ENCODE measurements at places on chromosomes 2 and 18.

- DNase-seq, result no peak
Observed at GRCh38 chr18:64253222-64253621, 104.3 kb upstream of the LINC00305 start.

GRCh38 chr2:6958616-6959235 is 41.5 kb downstream of the RNF144A start:
- DNase-seq, result no peak

GRCh38 chr2:157046396-157046795 is 211.1 kb upstream of the GALNT5 start:
- DNase-seq, result no peak

GRCh38 chr2:29579495-29580169 is 341.8 kb downstream of the ALK start:
- DNase-seq, result no peak

DNA sequence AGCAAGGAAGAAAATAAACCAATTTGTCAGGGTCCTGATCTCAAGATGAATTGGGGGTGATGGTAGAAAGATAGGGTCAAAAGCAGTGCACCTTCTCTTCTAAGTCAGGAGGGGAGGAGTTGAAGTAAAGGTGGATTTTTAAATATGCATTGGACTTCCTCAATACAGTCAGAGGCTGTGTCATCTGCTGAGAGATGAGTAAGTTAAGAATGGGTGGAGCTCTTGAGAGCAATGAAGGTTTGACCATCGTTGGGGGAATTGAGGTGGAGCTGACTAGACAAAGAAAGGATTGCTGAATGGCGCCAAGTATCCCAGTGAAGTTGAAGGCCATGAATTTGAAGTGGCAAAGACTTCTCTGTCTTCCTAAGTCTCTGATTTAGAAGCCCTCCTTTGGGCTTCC is 18.4 kb upstream of the CPO start:
- no peak for DNase-seq

DNA sequence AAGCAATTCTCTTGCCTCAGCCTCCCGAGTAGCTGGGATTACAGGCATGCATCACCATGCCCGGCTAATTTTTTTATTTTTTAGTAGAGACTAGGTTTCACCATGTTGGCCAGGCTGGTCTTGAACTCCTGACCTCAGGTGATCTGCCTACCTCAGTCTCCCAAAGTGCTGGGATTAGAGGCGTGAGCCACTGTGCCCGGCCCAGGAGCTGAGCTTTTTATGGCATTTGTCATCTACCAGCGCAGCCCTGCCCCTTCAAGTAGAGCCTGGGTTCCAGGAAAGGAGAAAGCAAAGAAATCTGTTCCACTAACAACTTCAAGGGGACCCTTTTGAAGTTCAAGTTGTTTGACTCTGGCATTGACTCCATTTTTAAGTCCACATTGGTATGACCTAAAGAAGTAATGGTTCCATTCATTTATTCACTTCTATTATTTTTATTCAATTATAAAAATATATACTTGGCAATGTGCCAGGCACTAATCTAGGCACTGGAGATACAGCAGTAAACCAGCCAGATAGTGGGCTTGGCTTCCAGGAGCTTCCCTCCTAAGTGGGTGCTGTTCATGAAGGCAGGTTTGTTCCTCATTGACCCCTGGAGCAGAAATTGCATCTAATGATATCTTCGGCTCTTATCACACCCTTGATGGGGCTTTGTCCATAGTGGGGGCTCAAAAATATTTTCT is 8.0 kb upstream of the SFTPB start:
- no peak for DNase-seq

GRCh38 chr2:138621139-138621538 is 119.6 kb downstream of the SPOPL start:
- no peak for DNase-seq

DNA sequence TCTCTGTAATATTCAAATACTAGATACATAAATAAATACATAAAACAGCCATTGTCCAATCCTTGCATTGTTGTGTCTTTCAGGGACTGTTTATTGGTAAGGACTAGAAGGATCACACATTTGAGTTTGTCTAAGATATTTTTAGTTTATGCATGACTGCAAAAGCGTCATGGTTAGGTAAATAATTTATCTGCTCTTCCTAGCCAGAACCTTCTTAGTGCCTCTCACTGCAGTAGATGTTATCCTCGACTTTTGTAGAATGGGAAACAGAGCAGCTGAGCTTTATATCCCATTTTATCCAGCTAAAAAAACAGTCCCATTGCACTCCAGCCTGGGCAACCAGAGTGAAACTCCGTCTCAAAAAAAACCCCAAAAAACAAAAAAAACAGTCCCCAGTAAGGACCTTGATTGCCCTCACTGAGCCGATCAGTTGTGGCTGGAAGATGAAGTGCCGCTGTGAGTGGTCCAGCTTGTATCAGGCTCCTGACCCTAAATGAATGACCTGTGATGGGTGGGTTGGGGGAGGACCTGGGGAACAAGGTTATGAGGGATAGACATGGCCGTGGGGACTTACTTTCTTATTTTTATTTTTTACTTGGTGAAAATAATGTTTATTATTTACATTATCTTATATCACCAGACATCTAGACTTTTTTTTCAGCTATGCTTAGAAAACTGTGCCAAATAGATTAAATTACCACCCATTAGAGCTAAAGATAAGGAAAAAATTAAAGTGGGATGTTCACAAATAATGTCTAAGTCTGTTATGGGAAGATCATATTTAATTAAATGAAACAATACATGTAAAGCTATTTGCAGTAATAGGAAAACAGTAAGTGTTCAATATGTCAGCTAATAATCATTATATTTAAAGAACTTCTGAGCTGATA is 10.9 kb upstream of the ADAM23 start:
- DNase-seq, result no peak

- DNase-seq, result no peak
Observed at GRCh38 chr2:42214669-42215068, 45.5 kb downstream of the EML4 start.

DNA sequence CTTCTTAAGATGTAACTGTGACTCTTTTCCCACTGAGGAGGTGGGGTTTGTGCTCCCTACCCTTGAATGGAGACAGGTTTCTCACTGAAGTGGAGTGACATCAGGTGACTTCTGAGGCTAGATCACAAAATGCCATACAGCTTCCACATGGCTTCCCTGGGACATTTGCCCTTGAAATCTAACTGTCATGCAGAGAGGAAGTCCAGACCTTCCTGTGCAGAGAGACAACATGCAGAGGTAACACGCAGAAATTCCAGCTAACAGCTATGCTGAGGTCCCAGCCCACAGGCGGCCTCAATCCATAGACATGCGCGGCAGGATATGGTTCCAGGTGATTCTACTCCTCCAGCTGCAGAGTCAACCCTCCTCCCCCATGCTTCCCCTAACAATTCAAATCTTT is 119.0 kb downstream of the TRIB2 start:
- DNase-seq, result no peak

DNA sequence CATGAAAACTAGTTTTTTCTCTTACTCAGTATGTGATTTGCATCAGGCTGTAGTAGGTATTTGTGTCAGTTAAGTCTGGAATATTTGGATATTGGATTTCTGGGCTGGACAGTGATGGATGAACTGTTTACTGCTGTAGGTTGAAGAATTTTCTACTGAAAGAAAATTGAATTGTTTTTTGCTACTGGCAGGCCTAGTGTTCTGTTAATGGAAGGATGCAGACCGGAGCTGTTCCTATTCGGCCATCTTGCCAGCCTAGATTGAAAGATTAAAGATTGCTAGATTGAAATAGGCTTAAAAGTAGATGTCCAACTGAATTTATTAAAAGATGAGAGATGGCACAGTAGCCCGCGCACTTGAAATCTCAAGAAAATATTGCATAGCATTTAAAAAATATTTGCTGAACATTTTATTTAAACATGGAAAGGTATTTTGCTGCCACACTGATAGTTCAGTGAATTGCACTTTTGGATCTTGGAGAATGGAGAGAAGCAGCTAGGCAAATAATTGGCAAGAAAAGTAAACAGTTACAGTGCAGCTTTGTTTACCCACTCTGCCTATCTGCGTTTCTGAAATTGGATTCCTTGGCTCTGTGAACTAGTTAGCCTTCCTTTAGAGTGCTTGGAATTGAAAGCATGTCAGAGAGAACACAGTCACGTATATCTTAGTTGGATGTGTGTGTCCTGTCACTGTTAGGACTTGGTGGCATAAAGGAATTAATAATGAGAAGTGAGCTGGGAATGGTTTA is 54.1 kb downstream of the EPB41L5 start:
- no peak for DNase-seq

DNA sequence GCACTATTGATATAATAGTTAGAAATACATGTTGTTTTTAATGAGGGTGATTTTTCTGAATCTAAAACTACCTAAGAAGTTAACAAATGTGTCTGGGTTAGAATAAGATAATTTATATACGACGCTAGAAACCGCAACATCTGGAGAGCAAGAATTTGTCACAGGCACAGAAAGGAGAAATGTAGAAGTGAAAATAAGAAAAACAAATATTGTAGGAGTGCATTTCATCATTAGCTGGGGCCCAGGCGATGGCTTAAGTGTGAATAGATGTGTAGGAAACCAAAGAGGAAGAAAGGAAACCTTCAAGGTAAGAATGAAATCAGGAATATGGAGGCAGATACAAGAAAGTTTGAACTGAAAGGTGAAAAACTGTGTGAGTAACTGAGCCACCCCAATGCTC is 90.3 kb downstream of the LRP2 start:
- no peak for DNase-seq

DNA sequence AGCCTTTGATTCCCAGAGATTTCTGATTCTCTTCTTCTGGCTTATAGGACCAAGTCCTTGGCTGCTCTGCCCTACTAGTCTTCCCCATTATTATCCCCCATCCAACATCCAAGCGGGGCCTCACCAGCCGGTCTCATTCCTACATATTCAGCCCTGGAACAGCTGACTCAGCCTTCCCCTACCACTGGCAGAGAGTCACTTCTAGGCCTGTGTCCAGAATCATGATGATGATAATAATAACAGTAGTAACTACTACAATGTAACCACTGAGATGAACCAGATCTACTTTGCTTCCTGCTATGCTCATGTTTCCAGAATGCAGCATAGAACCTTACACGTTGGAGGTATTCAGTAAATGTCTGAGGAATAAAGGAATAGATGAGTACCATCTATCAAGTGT is 295.2 kb downstream of the SRBD1 start:
- peak; percentile 17 for DNase-seq

- DNase-seq, result no peak
Observed at GRCh38 chr18:26185267-26185666, 41.0 kb upstream of the TAF4B start.

- no peak for DNase-seq
Observed at GRCh38 chr18:8247700-8248099, 361.5 kb upstream of the RAB12 start.

- peak; percentile 26 for DNase-seq
Observed at GRCh38 chr2:55862673-55863390, 60.8 kb downstream of the EFEMP1 start.

- no peak for DNase-seq
Observed at GRCh38 chr2:154140249-154141025, 268.7 kb downstream of the GALNT13 start.

- DNase-seq, result no peak
Observed at GRCh38 chr2:188089901-188090300, 201.8 kb upstream of the GULP1 start.

GRCh38 chr2:207409517-207409916 is 120.2 kb upstream of the CREB1 start:
- no peak for DNase-seq

DNA sequence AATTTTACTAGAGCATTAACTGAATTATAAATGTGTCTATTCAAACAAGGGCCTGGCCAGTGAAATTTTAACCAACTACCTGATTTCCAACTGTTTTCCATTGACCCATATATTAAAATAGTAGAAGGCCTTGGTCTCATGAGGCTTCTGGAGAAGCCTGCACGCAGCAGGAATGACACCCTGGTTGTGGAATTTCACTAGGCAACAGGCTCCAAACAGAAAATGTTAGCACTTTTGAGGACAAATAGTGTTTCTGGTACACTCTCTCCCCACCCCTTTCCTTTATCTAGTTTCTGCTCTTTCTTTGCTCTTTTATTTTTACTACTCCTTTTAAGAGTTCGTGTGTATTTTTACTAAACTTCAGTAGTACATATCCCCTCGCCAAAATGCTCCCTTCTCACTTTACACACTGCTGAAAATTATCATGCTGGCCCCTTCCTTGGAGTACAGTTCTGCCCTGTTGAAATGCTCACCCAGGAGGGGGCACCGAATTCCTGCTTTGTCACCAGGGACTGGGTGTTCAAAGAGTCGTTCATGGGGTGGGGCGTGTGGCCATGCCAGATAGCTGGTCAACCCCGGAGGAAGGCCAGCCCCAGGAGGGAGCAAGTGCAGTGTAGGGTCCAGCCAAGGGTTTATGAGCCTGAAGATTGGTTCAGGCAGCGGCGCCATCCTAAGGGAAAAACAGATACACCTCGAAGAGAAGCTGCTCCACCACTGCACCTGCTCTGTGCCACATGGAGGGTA is 22.1 kb upstream of the COL6A3 start:
- no peak for DNase-seq

- DNase-seq, result no peak
Observed at GRCh38 chr18:44051026-44051425, 629.7 kb upstream of the SETBP1 start.

GRCh38 chr2:75241696-75242095 is 42.4 kb upstream of the TACR1 start:
- no peak for DNase-seq

DNA sequence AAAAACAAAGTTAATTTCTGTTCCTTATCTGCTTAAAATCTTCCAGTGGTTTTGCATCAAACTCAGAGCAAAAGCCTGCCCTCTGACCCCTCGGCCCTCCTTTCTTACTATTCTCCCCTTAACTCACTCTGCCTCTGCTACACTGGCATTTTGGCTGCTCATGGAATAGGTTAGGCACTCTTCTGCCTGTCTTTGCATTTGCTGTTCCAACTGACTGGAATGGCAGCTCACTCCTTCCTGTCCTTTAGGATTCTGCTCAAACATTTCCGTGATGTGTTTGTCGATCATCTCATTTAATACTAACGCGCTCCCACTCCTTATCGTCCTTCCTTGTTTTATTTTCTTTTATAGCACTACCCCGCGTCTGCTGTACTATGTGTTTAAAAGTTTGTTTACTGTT is 815 bp downstream of the CEBPZ start:
- DNase-seq, result no peak

GRCh38 chr2:72233211-72233610 is 85.5 kb upstream of the CYP26B1 start:
- DNase-seq, result no peak

- DNase-seq, result no peak
Observed at GRCh38 chr18:78540636-78541529, 438.7 kb upstream of the SALL3 start.
